Chondrocyte (in vitro differentiated cells): ENCODE measurements at places on chromosomes 2 and 18. TPM values are rescaled to one million over a fixed set of nuclear protein-coding genes. Genes with fewer than 3 reads are reported as not detected.

DNA sequence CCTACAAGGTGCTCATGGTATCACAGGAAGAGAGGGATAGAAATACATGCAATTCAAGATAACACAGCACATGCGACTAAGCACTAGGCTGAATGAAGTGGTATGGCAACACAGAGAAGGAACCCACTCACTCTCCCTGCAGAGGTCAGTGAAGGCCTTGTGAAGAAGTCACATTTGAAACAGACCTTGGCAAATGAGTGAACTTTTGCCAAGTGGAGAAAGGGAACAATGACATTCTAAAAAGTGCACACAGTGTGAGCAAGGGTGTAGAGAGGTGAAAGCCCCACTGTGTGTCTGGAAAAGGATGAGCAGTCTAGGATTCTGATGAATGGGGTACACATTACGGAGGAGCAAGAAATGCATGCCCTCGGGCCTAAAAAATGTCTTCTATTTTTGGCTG, 23.3 kb downstream of the KLF7 start:
- no peak for DNase-seq

DNA sequence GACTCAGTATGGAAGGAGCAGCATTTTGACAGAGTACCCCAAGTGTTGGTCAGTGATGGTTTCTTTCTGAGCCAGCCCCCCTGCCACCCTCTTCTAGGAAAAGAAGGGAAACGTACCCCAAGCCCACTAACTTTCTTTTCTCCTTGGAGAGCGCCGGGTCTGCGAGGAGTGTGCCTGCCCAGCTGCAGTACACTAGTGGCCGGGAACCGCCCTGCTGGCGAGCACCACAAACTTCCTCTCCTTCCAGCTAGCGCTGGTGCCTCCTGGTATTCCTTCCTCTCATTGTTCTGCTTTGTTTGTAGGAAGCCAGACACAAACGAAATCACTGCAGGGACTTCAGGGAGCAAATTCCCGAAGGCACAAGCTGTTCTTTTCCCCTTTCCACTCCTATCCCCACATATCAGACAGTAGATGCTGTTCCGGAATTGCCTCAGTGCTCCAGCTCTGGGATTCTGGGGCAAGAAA, 1.8 kb downstream of the CCDC85A start:
- no peak for DNase-seq

GRCh38 chr18:58140387-58141325, 96.6 kb downstream of the NEDD4L start:
- DNase-seq: no peak

Gene CHRNG
- not detected in 3 replicates for total RNA-seq

Gene ALLC
- not detected in 3 replicates for total RNA-seq

Gene TMEM17
- 2.6 to 3.8 TPM (median 3.8 TPM) in 3 replicates for total RNA-seq
